ENCODE measurements at places on chromosomes 5 and 9.

DNA sequence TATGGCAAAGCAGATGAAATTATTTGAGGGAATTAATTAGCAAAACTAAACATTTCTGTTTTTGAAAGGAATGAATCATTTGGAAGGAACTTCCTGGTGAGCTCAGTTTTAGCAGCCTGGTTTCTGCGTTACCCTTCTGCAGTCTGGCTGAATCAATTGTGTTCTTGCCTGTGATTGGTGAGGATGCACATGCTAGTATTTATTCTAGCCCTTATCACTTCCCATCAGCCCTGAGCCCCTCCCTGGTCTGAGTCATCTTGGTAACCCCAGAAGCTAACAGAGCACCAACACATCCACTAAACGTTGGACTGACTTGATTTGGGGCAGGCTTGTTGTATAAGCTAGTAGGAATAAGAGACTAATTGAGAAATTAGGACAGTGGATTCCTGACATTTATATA is 6.6 kb downstream of the TJP2 start:
- no peak for DNase-seq

- DNase-seq: peak; percentile 28
Measured at GRCh38 chr5:149114403-149115312, 26.6 kb upstream of the ABLIM3 start.

GRCh38 chr5:181037365-181037861 is 2.7 kb upstream of the BTNL9 start:
- DNase-seq: no peak

DNA sequence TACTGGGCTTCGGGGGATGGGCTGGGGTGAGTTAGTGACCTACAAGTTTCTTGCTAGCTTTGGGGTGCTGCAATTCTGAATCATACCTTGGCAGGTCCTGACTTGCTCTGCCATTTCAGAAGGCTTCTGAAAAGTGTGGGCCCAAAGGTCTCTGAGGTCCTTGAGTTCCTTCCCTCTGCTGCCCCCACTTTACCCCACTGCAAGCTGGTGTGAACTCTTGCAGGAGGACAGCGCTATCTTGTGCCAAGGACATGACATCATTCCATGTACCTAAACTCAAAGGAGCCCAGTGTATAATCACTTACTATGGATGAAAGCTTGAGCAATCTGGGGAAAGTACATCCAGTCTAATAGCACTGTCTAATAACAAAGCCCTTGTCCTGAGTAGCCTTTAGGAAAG is 157.4 kb downstream of the RMI1 start:
- no peak for DNase-seq

- DNase-seq: no peak
Measured at GRCh38 chr9:708551-709432, 132.7 kb upstream of the DMRT1 start.

- no peak for DNase-seq
Measured at GRCh38 chr5:1943481-1943880, 60.8 kb upstream of the IRX4 start.

DNA sequence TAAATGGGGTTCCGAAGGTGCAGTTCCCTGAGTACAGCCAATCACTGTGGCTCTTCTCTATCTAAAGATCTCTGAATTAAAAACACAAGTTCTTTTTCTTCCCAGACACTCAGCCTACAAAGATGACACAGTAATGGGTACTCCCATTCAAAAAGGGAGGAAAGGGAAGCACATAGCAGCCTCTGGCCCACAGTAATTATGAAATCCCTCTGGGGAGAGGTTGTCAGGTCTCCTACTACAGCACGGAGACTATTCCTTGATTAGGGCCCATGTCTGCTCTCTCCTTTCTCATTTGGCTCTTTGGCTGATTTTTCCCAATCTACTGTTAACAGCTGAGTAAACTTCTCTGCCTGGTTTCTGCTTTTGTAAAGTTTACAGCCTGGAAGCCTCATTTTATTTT is 62.0 kb upstream of the RANBP3L start:
- DNase-seq: no peak

- DNase-seq: no peak
Measured at GRCh38 chr9:127132921-127133647, 10.6 kb upstream of the ANGPTL2 start.

- no peak for DNase-seq
Measured at GRCh38 chr9:21751998-21752397, 50.4 kb upstream of the MTAP start.

DNA sequence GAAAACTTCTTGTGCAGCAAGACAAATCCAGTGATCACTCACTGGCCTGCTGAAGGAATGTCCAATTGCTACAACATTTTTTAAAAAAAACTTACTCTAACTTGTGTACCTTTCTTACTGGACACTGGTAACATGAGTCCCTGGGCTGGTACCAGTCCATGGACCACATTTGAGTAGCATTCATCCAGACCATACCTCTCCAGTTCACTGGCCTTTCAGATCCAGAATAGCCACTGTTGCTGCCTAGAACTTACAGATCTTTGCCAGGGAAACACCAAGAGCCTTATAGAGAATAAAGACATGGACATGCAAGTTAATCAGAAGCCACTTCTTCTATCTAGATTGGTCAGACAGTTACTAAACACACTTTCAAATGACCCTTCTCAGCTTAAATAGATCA is 185.3 kb downstream of the TLE4 start:
- no peak for DNase-seq

GRCh38 chr9:123637945-123638634 is 282.1 kb downstream of the CRB2 start:
- DNase-seq: no peak

DNA sequence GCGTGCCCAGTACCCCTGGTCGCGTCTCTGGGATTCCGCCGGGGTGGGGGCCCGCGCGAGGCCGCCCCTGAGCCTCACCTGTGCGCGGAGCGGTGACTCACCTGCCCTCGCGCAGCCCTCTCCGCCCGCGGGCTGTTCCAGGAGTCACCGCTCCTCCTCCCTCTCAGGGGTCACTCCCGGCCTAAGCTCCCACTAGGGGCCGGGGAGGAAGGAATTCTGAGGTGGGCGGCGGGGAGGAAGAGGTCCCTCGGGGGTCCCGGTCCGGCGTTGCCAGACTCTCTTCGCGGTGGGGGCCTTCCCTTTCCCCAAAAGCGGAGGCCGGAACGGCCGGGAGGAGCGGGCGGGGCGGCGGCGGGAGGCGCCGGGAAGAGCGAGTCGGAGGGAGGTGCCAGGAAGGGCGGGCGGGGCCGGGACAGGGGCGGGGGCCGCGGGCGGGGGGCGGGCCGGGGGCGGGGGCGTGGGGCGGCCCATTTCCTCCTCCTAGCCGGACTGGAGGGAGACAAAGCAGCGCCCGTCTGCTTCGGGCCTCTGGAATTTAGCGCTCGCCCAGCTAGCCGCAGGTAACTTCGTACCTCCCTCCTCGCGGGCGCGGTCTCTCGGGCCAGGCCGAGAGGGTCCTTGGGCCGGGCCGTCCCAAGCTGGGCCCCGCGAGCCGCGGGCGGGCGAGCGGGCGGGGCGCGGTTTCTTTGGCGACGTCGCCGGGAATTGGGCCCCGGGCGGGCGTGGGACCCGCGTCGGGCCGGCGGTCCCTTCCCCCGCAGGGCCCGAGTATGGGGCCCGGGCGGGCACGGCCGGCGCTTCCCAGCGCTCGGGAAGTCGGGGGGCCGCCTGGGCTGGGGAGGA is at the start of gene CTNNA1:
CTNNA1 (plus strand) TSS at position 475 of the 843 bp plus-strand sequence. CDS start 28,500 bp downstream, outside the sequence.
- DNase-seq: no peak

DNA sequence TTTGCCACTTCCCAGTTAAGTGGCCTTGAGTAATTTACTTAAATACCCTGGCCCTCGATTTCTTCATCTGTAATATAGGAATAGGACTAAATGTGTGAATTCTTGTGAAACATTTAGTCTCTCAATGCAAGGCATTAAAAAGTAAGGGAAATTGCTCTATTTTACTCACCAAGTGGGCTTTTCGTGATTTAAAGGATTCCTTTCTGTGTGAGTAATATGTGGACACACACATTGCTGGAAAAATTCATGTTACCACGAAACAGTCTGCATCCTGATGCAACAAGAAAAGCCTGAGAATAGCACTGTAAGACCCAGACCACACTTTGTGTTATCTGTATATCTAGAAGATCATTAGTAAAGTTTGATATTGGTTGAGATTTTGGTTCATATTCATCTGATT is 1243.0 kb upstream of the CDH9 start:
- no peak for DNase-seq

DNA sequence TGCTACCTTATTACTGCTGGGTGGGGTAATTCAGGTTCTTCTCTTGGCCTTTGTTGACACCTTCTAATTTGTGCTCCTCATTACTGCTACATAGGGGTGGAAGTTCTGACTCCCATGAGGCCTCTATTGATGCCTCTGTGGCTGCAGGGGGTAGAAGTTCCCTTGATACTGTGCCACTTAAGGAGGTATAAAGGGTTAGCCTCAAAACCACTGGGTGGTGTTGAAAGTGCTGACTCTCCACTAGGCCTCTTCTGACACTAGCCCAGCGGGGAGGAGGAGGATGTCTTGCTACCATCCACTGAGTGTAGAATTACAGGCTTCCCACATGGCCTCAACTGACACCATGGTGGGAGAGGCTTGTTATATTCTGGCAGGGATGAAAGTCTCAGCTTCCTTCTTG is 36.7 kb upstream of the CCDC112 start:
- no peak for DNase-seq
